ENCODE measurements at places on chromosomes 7 and 10. TPM values are rescaled to one million over a fixed set of nuclear protein-coding genes. Genes with fewer than 3 reads are reported as not detected.

DNA sequence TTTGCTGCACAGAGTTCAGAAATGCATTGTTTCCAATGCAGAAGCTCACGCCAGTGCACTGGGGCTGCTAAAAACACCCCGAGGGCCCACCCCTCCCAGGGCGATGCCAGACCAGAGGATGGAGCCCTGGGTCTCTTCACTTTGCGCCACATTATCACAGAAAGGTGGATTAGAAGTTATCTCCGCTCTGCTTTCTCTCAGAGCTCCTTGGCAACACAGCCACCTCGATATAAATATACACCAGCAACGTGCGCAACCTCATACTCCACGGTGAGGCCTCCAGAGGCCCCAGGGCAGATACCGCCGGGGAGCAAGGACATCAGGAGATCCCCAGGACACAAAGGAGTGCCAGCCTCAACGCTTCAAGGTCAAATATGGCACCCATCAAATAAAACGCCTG is 121.0 kb upstream of the TBX20 start:
- DNase-seq, result no peak

GRCh38 chr10:51832652-51833383 is 133.4 kb upstream of the CSTF2T start:
- no peak for DNase-seq

GRCh38 chr7:16028636-16029035 is 342.2 kb upstream of the MEOX2 start:
- no peak for DNase-seq

DNA sequence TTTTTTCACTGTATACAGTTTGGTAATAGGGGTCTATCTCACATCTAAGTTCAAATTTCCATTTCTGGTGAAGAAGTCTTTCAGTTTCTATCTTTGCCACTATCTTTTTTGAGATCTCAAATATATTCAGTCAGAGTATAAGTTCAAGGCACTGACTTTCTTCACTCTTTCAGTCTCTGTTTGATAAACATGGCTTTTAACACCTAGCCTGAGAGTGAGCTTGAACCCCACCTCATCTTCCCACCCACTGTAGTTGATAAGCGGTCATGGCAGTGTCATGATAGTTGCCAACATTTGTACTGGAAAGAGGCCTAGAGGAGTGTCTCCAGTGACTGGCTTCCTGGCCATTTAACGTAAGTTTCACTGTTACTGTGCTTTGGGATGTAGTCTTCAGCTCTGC is 41.2 kb upstream of the AGR3 start:
- no peak for DNase-seq

DNA sequence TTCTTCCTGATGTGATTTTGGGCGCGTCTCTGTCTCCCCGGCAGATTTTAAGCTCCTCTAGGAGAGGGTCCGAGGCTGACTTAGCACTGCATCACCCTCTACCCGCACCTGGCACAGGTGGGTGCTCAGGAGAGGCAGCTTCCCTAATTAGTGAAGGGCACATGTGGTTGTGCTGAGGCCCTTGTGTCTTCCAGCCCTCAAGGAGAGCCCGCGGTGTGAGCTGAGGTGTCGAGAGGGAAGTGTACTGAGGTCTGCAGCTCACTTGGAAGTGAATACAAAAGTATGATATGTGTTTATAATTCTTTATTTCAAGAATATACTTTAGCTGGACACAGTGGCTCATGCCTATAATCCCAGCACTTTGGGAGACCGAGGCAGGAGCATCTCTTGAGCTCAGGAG is 20.4 kb upstream of the JAKMIP3 start:
- no peak for DNase-seq

GRCh38 chr7:8117195-8117594 is 144.8 kb downstream of the ICA1 start:
- no peak for DNase-seq

The LDB3 gene
- total RNA-seq, result 1,178 TPM

Data from cardiac septum (tissue), 1 donor.